ENCODE measurements at places on chromosomes 2 and 18. TPM values are rescaled to one million over a fixed set of nuclear protein-coding genes. Genes with fewer than 3 reads are reported as not detected.

Gene MRPS5
- total RNA-seq, result 35.3 TPM

Gene SERPINB12
- not detected for total RNA-seq

Gene LRP2
- 0.14 TPM for total RNA-seq

Gene PLEKHH2
- 29.5 TPM for total RNA-seq

Gene EML6
- 0.81 TPM for total RNA-seq

DNA sequence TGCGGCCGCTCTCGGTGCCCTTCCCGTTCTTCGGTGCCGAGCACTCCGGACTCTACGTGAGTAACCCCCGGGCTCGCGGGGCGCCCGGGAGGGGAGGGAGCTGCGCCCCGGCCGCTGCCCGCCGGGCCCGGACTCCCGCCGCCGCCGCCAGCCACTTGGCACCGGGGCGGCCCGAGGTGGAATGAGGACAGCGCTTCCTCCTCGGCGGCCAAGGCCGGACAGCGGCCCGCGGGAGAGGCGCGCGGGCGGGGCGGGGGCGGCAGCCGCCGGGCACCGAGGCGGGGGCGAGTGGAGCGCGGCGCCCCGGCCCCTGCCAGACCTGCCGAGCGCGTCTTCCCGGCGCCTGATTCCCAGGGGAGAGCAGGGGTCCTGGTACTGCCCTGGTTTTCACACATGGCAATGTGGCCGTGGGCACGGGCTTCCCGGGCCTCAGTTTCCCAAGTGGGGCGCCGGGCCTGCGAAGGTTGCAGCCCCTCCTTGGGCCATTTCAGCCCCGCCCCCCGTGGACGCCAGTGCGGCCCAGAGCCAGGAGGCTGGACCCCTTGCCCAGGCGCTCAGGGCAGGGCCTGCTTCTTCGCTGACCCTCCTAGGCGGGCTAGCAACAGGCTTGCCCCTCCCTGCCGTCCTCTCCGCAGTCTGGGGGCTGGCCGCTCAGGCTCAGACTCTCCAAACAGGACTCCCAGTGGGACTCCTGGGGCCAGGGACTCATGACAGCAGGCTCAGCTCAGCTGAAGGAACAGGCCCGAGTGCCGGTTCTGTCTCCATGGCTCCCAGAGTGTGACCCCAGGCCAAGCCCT is 775 bp downstream of the SNED1 start:
- DNase-seq, result no peak
- H3K4me3 ChIP-seq, result peak overlapping the region; percentile 85
- H3K36me3 ChIP-seq, result peaks cover 11% of the 10 kb centered on the region
- peaks cover 42% of the 10 kb centered on the region for H3K4me1 ChIP-seq
- H3K27me3 ChIP-seq, result no peaks in the 10 kb centered on the region
- H3K27ac ChIP-seq, result peak overlapping the region; percentile 74

DNA sequence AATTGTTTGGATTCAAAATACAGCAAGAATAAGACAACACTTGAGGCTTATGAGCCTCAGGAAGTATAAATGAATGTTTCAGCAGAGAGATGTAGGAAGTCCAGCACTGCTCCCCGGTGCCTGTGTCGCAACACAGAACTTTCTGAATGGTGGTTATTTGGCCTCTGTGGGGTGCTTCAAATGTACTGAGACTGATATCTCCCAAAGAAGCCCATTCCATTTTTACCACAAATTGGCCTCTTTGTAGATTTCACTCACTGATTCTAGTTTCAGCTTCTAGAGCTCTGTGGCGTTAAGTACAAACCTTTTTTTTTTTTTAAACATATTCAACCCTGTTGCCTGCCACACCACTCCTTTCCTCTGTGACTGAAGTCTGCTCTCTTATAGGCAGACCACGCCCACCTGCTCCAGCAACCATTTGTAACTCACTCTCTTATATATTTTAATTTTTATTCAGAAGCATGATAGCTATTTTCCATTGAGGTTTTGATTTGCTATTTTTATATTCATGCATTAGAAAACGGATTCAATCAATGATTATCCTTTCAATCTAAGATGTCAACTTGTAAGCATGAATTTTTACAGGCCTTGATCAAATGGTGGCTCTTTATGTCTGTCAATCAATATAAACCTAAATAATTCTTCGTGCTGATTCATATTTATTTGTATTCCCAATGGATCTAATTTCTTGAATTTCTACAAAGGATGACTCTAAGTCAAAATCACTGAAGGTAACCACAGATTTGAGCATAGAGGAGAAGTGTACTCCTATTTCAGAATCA is 277.1 kb upstream of the CCDC68 start:
- DNase-seq, result no peak
- H3K4me1 ChIP-seq, result peaks cover 9% of the 10 kb centered on the region
- H3K27ac ChIP-seq, result no peak overlapping the region
- H3K4me3 ChIP-seq, result no peak overlapping the region

Gene NYAP2
- total RNA-seq, result 0.14 TPM

DNA sequence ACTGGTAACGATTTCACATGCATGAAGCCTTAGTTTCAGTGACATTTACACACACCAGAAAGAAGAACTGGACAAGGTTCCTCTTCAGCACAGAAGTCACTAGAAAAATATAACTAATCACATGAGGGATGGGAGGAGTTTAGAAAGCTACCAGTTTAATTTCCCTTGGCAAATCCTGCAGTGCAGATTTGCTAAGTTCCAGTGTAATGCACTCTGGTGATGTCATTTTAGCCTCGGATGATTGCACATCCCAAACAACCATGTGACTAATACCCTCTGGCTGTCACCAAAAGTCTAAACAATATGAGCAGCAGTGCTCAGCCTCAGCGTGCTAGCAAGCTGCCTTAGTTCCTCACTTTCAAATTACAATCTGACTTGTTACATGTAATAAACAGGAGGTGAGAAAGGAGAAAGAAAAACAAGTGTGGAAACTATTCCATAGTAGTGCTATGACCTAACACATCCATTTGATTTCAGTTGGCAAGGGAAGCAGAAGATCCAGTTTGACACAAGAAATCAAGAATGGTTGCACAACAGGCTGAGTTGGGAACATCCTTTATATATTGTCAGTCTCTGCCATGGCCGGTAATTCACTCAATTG is 35.3 kb upstream of the PPP1CB start:
- H3K4me1 ChIP-seq, result peaks cover 47% of the 10 kb centered on the region
- no peaks in the 10 kb centered on the region for H3K27me3 ChIP-seq
- peak overlapping the region; percentile 76 for H3K27ac ChIP-seq
- peak; percentile 52 for DNase-seq

- H3K4me3 ChIP-seq, result no peak overlapping the region
- no peak overlapping the region for H3K27ac ChIP-seq
- no peaks in the 10 kb centered on the region for H3K27me3 ChIP-seq
Measured at GRCh38 chr18:31245820-31246219, 72.1 kb upstream of the DSG1 start.

DNA sequence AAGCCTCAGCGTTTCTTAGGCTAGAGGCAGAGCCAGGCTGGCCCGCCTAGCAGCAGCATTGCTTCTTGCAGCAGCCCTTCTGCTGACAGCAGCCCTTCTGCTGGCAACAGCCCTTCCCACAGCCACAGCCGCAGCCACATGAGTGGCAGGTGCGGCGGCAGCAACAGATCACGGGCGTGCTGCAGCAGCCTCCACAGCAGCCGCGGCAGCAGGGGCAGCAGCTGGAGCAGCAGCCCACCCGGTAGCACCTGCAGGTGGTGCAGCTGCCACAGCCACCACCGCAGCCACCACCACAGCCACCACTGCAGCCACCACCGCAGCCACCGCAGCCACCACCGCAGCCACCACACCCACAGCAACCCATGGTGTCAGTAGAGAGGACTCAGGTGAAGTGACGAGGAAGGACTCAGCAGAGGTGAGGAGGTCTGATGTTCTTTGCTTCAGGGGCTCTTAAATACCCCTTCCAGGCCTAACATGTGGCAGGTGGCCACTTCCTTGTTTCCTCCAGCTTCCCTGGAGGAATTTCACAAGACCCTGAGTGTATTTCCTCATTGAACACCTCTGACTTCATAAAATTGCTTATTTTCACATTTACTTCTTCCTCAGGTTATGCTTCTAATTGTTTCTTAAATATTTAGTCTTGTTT is at the start of gene SCYGR6:
TSS of gene SCYGR6 (minus strand) at position 364 of the 646 bp plus-strand sequence. CDS start at position 364, 0 bp downstream.
- H3K27ac ChIP-seq, result no peak within 1 kb of the TSS
- DNase-seq, result no peak

GRCh38 chr18:24497031-24497754 is 36.8 kb downstream of the HRH4 start:
- H3K4me3 ChIP-seq, result no peak overlapping the region
- no peaks in the 10 kb centered on the region for H3K27me3 ChIP-seq
- H3K4me1 ChIP-seq, result no peaks in the 10 kb centered on the region
- no peak overlapping the region for H3K27ac ChIP-seq
- H3K36me3 ChIP-seq, result no peaks in the 10 kb centered on the region
- no peak for DNase-seq

DNA sequence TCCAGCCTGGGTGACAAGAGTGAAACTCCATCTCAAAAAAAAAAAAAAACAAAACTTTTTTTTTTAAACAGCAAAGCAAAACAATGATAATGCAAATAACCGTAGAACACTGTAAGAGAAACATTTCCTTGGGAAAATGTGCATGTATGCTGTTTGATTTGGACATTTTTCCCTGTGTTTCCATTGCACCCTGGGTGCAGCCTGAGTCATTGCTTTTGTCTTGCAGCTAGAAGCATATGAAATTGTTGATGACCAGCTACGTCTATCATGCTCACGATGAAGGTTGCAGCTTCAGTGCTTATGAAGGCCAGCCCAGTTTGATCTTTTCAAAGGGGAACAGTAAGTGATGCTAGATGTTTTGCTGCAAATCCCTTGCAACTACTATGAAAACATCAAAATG is 41.5 kb downstream of the MOGAT1 start:
- peaks cover 18% of the 10 kb centered on the region for H3K4me1 ChIP-seq
- H3K36me3 ChIP-seq, result no peaks in the 10 kb centered on the region
- peak overlapping the region; percentile 38 for H3K4me3 ChIP-seq
- no peaks in the 10 kb centered on the region for H3K27me3 ChIP-seq

DNA sequence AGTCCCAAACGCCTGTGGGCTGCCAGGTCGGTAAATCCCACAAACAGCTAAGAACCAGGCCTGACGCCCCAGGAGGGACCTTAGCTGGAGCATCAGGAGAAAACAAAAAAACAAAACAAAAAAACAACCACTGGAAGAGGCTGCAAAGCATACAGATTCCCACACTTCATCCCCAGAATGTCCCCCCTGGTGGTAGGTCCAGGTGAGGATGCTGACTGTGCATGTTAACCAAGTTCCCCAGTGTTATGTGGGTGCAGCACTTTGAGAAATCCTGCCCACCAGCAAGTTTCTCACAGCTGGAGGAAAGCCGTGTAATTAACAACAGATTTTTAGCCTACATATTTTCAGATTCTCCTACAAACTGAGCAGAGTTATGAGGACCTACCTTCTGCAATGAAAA is 15.1 kb downstream of the ST3GAL5 start:
- H3K27me3 ChIP-seq, result no peaks in the 10 kb centered on the region
- no peak overlapping the region for H3K4me3 ChIP-seq
- no peaks in the 10 kb centered on the region for H3K36me3 ChIP-seq

DNA sequence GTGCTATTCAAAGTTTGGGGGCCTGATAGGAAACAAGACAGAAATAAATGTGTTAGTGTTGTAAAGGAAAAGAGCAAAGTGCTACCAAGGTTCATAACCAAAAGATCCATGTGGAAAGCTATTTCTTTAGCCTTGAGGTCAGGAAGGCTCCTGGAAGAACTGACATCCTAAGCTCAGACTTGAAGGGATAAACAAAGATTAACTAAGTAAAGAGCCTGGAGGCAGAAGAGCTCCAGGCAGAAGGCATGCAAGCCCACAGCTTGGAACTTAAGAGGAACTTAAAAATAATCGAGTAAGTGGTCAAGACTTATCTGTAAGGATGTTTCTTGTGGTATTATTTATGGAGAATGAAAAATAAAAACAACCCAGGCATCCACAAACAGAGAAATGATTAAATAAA is 245.0 kb upstream of the MGAT5 start:
- H3K4me1 ChIP-seq, result no peaks in the 10 kb centered on the region
- H3K4me3 ChIP-seq, result no peak overlapping the region

- peak; percentile 21 for DNase-seq
- peak overlapping the region; percentile 97 for H3K4me3 ChIP-seq
- no peaks in the 10 kb centered on the region for H3K27me3 ChIP-seq
Measured at GRCh38 chr2:241272303-241273209, 42.9 kb downstream of the HDLBP start.

DNA sequence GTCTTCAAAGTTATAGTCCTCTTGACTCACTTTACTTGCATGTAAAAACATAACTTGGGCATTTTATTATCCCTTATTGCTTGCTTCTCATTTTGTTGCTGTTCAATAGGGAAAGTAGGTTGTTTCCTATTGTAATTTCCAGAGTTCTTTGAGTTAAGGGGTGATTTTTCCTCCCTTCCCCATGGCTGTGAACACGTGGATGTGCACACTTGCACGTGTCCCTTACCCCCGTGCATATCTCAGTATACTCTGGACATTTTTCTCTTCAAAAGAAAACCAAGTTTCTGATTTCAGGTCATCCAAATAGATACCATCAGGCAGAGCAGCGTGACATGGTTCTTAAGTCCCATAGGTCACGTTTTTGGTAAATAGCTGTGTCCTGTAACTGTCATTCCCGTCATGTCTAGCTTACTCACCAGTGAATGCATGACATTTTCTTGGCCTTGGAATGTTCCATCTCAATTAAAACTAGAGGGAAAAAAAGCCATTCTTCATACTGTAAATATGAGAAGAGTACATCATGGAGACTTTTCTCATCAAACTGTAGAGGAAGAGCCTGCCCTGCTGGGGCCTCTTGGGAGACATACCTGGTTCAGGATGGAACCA is 83.3 kb upstream of the KCNE4 start:
- H3K4me1 ChIP-seq, result no peaks in the 10 kb centered on the region
- H3K27me3 ChIP-seq, result no peaks in the 10 kb centered on the region
- no peak overlapping the region for H3K27ac ChIP-seq
- H3K36me3 ChIP-seq, result no peaks in the 10 kb centered on the region
- no peak for DNase-seq
- no peak overlapping the region for H3K4me3 ChIP-seq

- no peaks in the 10 kb centered on the region for H3K36me3 ChIP-seq
- H3K27me3 ChIP-seq, result peaks cover 6% of the 10 kb centered on the region
- no peak overlapping the region for H3K27ac ChIP-seq
- no peaks in the 10 kb centered on the region for H3K4me1 ChIP-seq
Measured at GRCh38 chr2:173401716-173402326, 47.1 kb downstream of the CDCA7 start.

GRCh38 chr2:45778720-45779171 is 127.3 kb downstream of the PRKCE start:
- DNase-seq, result peak; percentile 20
- no peaks in the 10 kb centered on the region for H3K27me3 ChIP-seq
- H3K36me3 ChIP-seq, result no peaks in the 10 kb centered on the region
- H3K27ac ChIP-seq, result no peak overlapping the region
- H3K4me1 ChIP-seq, result no peaks in the 10 kb centered on the region
- peak overlapping the region; percentile 44 for H3K4me3 ChIP-seq
